NCI-H2171 treated with DMSO at 0.1 percent for 48 hours (cell line): ENCODE measurements at places on chromosomes 5 and 9.

DNA sequence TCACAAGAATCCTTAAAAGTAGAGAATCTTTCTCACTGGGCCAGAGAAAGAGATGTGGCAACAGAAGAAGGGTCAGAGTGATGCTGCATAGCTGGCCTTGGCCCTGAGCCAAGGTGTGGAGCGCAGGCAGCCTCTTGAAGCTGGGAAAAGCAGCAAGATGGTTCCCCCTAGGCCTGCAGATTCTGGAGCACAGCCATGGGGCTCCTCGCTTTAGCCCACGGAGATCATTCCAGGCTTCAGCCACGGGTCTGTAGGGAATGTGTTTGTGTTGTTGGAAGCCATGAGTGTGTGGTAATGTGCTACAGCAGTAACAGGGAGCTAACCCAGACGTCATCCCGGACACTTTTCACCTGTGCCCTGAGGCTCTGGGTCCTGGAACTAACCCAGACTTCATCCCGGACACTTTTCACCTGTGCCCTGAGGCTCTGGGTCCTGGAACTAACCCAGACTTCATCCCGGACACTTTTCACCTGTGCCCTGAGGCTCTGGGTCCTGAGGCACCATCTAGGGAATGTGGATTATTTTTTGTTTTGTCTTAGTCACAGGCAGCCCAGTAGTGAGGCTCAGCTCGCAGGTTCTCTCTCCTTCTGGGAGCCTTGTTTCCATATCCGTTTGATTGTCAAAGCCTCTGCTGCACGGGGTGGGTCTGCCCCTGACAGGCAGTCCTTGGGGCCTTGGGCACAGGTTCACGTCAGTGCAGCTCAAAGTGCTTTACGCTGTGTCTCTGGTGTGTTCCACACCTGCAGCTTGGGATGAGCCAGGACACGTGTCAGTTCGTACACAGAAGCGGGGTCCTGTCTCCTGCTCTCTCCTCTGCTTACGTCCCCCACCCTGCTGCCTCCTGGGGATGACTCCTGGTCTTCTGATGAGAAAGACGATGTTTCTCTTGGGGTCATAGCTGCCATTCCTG, 56.3 kb upstream of the EXOC3 start:
- no peak for DNase-seq

- DNase-seq = peak; percentile 21
These were observed 215.7 kb downstream of the PAX5 start for GRCh38 chr9:36818242-36818938.

DNA sequence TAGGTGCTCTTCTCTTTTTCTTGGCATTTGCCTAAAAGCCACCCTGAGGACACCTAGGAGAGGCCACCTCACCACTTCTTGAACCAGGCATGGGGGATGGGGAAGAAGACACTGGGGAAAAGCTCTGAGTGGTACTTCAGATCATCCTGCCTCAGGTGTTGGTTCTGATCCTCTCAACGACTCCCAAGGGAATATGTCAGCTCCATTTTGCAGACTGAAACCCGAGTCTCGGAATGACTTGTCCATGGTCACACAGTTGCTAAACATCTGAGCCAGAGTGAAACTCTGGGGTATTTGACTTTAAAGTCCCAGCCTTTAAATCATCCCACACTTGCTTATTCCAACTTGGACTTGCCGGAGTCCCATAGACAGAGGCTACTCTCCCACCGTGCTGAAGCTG, 120.6 kb upstream of the GABRP start:
- no peak for DNase-seq

DNA sequence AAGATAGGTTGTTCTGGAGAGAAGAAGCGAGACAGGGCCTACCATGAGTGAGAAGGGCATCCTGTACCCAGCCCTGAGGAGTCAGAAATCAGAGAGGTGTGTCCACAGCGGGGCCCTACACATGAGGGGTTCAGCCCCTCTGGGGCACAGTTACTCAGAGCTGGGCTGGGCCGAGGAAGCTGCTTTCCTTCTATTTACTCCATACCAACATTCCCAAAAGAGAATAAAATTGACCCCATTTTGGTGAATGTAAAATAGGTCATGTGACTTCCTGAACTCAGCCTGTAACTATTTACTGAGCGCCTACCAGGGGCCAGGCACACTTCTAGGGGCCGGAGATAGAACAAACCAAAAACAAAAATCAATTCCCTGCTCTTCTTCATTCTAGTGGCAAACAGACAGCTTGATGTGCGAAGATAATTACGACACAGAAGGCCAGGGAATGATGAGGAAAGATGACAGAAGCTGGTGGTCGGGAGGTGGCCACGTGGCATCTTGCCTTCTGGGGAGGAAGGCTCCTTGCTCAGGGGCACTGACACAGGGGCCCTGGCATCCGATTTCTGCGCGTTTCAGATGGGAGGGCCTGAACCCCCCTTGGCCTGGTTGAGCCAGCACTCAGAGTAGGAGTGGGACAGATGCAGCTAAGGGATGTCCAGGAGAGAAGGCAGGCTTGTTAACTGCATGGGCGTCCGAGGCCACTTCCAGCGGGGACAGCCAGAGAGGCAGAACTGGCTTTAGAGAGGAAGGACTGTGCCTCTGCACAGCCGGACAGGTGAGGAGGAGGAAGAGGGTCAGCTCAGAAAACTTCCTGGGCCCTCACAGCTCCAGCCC, 121.8 kb downstream of the NSG2 start:
- DNase-seq = no peak

GRCh38 chr5:122789461-122790171, 14.7 kb downstream of the SNX2 start:
- DNase-seq = no peak

- DNase-seq = peak; percentile 21
These were observed 118.6 kb downstream of the BASP1 start for GRCh38 chr5:17336054-17336453.

DNA sequence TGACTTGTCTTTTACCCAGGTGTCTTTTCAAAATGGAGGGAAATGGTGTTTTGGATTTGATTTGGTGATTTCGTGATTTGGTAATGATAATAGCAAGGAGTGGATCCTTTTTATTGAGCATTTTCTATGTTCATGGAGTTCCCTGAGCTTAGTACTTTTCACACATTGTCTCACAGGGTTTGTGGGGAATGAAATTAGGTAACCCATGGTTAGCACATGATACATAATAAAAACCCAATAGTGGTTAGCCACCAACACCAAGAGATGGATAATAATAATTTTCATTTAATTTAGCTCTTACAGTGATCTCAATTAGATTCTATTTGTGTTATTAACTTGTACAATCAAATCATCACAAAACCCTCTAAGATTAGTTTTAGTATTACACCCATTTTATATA, 65.4 kb downstream of the ARHGAP26 start:
- no peak for DNase-seq

GRCh38 chr9:110337727-110338126, at the start of gene TXNDC8:
Gene TXNDC8 (minus strand): TSS chr9:110337863.
- no peak for DNase-seq
